Hypothalamus (tissue), 51 donors: ENCODE measurements at places on chromosomes 12 and 14.

DNA sequence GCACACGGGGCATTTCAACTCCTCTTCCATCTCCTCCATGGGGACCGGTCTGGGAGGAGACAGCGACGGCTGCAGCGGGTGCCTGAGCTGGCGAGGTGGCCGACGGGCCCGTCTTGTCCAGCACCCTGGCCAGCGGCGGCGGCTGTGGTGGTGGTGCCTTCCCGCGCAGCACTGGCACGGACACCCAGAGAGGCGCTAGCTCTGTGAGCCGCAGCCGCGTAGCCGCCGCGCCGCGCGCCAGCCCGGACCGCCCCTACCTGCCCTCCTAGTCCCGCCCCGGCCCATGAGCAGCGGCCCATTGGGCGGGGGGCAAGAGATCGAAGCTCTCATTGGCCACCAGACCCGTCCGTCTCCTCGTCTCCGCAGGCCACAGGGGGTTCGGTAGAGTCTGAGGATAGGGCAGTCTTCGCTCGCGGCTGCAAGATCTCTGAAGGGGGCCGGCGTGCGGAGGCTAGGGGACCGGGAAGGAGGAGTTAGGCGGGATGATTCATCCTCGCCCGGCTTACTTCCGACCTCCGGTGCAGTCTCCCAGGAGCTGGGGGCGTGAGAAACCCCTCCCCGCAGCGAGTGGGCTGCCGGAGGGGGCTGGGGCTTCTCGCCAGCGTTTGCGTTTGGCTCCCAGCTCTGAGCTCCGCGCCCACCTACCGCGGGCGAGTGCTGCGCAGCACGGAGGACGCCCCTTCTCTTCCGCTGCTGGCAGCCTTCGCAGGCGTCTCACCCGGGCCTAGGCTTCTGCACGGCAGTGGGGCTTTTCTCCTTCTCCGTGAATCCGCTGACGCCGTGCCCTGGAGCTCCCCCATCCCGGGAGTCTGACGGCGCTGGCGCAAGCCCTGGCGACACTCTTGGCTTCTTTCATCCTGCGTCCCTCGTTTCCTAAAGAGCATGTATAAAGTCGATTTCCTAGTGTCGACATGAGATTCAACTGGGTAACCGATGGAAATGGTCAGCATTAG, at the start of gene TRIM9:
Gene TRIM9, minus strand, starts transcription at position 205 of the 953 bp plus-strand sequence. Its CDS starts 166 bp downstream, at position 39.
- peak; percentile 69 for DNase-seq

GRCh38 chr12:51234530-51234929, 4.1 kb upstream of the DAZAP2 start:
- no peak for DNase-seq

DNA sequence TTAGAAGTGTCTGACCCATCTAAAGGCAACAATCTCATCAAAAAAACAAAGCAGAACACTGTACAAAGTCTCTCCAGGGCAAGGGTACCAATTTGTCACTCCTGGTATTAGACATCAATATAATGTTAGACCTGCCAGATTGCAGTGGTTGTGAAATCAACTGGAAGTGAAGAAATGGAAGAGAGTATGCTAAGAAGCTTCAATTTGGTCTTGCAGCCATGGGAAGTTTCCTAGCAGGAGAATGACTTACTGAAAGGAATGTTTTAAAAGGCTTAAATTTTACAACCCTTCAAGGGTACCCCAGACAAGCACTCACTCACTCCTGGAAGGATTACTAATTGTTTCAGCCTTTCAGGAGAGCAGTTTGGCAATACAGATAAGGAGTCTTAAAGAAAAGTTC, 18.9 kb downstream of the LLPH start:
- no peak for DNase-seq

DNA sequence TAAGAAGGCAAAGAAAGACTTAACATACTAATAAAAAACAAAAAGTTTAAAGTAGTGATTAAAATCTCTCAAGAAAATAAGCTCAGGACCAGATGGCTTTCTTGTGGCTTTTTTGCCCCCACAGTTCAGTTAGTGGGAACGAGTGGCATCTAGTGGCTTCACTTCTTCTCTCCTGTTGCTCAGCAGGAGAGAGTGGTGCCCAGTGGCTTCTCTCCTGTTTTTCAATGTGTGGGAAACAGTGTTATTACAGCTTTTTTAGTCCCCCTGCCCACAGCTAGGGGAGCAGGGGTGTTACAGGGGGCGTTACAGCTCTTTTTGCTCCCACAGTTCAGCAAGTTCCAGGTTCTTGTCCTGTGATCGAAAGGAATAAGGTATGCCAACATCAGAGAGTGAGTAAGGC, 135.2 kb downstream of the RERGL start:
- DNase-seq, result no peak

- DNase-seq, result no peak
These were observed 1002.9 kb upstream of the SEL1L start for GRCh38 chr14:82536566-82536965.

DNA sequence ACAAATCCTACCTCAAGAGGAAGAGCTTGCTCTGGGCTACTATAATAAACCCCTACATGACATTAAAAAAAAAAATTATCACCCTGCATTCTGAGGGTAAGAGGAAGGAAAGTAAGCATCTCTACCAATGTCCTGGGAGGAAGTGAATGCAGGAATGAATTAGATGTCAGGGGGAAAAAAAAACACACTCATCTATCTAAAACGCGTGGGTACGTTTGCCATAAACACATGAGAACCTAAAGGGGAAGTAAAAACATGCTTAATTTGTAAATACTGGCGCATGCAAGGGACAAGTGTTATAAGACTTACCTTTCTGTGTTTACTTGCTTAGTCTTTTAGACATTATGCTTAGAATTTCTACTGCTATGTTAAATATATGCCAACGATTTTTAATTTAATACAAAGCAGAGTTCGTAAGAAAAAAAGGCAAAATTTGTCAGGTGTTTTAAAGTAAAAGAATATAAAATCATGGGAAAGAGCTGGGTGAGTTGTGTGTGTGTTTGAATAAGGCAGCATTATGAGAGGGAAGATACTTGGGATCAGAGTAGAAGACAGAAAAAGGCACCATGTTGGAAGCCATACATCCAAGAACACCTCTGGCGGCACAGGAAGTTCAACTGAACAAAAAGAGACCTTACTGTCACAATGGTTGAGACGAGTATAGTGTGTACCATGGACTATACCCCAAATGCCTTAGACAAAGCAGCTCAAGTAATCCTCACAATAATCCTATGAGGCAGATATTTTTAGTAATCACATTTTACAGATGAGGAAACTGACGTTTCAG, 1.5 kb downstream of the TMED8 start:
- no peak for DNase-seq
